ENCODE measurements at places on chromosomes 1 and 21.

- DNase-seq: no peak
Observed at GRCh38 chr1:41412748-41413147, 51.5 kb downstream of the FOXO6 start.

DNA sequence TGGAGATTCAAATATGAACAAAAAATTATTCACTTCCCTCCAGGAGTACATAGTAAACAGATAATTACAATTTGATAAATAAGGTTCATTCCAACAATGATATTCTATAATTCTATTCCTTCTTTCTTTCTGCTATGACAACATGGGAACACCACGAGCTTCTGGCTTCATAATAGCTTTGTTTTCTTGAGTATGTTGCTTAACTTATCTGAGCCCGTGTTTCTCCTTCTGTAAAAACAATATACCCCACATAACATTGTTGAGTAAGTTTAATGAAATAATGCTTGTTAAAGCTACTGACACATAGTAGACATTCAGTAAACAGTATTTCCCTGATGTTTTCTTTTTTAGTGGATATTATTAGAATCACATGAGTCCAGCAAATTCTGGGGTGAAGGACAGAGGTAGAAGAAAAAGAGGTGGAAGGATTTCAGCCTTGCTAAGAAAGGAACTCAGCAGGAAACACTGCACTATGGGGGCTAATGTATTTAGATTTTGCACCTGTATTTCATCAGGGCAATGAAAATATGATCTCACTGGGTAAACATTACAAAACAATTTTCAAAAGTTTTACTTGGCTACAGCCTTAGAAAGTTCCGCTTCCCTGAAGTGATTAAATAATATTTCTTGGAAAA, 430.8 kb upstream of the C1orf87 start:
- no peak for DNase-seq

DNA sequence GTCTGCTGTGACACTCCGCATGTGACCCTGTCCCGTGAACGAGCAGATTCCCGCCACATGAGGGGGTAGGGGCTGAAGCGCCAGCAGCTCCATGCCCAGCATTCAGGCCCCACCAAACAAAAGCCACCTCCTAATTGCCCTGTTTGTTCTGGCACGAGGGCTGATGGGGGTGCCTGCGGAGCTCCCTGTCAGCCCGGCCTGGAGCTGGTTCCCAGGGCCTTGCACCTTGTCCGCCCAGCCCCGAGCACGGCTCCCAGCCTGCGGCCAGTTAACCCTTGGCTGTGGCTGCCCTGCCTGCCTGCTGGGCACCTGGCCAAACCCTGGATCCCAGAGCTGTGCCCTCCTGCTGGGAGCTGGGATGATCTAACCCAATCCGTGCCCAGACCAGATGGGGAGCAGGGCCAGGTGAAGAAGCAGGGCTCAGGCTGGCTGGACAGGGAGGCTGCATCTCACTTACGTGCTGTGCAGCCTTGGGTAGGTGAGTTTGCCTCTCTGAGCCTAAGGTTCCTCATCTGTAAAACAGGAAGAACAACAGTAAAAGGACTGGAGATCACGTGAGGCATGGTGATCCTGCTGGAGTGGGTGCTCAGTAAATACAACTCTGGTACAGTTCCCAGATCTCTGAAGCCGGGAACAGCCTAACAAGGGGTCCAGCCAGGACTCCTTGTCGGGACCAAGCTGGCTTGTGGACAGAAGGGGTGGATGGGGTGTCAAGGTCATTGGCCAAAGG, 110.9 kb upstream of the IFFO2 start:
- no peak for DNase-seq

GRCh38 chr1:25022361-25023189, 92.5 kb upstream of the RUNX3 start:
- DNase-seq: peak; percentile 94

DNA sequence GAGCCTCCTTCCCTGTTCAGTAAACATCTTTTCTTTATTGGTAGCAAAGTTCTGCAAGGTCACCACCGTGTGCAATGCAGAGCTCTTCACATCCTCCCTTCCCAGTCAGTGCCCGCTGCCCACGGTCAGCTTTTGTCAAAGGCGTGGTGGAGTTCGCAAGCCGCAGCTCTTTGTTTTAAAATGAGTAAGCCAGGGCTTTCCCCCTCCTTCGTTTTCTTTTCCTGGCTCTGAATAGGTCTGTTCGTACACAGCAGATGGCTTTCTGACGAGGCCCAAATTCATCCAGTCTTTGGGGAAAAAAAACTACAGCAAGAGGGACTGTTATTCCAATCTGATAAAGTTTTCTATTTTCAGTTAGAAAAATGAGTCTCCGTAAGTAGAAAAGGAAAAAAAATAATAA, 153.2 kb downstream of the LRIG2 start:
- no peak for DNase-seq

DNA sequence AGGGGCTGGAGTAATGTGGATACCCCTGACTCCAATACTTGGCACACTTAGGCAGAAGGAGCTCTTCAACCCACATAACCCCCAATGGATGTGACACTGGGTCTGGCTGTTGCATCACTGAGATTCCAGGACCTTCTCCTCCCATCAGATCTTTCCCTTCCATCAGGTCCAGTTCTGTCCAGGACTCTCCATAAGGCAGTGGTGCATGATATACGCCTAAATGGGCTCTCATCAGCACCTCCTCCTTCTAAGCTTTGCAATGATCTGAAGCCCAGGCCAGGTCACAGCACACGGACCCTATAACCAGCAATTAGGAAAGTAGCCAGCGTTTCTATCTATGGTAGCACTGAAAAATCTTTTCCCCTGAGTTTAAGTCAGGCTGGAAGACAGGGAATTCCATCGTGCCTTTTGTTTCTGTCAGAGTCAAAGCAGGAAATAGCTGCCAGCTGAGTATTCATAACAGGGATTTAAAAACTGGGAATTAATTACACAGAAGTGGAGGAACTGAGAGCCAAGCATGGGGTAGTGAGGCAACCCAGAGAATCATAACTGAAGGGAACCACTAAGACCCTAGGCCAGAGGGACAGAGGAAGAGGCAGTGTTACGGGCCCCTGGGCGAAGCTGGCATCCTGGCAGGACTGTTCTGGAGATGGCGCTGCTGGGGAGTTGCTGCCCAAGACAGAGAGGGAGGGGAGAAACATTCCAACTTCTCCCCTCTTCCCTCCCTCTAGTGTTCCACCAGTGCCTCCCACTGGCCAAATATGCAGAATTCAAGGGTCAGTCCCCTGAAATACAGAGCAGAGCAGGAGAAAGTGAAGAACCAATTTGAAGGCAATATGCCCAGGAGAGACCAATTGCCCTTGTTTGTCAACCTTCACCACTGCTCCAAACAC, 37.5 kb upstream of the HOOK1 start:
- no peak for DNase-seq

GRCh38 chr1:161226320-161226711, 456 bp downstream of the TOMM40L start:
- no peak for DNase-seq

DNA sequence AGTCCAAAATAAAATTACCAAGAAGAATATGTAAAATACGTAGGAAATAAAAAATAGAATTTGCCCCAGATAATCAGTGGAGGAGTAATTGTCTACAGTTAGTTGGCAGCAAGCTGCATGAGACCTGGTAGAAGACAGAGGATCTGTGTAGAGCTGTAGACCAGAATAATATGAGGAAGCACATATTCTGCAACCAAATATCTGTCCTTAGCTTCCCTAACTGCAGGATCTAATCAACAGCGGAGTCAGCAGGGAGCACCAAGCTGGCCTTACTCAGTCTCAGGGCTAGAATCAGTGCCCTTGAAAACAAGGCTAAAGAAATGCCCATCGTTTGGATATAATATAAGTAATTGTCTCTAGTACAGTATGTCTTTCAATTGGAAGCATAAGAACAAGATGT, 6.1 kb upstream of the GCSAML start:
- no peak for DNase-seq

DNA sequence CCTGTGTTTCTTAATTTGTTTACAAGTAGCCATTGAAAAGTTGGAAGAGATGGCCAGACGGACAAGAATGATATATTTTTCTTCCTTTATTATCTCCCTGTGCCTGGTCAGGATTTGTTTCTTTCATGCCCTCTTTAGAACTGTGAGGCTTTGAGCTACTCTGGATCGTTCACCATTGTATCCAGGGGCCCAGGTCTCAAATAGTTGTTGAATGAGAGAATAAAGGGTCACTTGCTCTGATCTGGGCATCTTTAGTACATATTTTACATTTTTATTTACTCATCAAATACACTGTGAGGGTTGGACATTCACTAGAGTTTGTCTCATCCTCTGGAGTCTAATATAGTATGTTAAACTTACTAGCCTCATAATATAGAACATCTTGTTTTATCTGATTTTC, 48.7 kb downstream of the IVNS1ABP start:
- no peak for DNase-seq

All from skeletal muscle cell (primary cell).